Omental fat pad (tissue), 4 donors: ENCODE measurements at places on chromosomes 3 and 15. TPM values are rescaled to one million over a fixed set of nuclear protein-coding genes. Genes with fewer than 3 reads are reported as not detected.

- no peak for DNase-seq
Observed at GRCh38 chr3:46393011-46393410, 13.9 kb downstream of the CCR5AS start.

Gene GOLGA6L10
- total RNA-seq, result 0.56 TPM

DNA sequence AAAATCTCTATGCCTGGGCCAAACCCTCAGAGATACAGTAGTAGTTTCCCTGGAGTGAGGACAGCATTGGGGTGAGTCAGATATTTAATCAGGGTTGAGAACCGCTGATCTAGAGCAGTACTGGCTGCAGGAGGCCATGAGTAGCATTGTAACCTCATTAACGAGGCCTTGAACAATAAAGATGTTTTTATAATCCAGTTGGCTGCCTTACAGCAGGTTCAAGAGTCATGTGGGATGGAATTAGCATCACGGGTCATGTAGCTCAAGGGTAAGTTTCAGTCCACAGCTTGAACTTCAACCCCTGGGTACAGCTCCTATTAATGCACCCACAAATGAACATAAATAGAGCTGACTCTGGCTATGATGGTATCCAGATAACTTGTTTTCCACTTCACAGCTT is 5.1 kb downstream of the HPS3 start:
- no peak for DNase-seq

Gene OXTR
- 1.1 TPM for total RNA-seq

GRCh38 chr3:183824761-183825455 is 469 bp downstream of the MAP6D1 start:
- no peak for DNase-seq

GRCh38 chr3:186909078-186909853 is 21.1 kb upstream of the ST6GAL1 start:
- DNase-seq, result no peak

Gene NRG4
- total RNA-seq, result 2.9 TPM

Gene TGM4
- not detected for total RNA-seq

GRCh38 chr15:48555241-48555881 is 90.1 kb downstream of the FBN1 start:
- no peak for DNase-seq

- DNase-seq, result no peak
Observed at GRCh38 chr15:99983171-99983885, 250.1 kb upstream of the LYSMD4 start.

Gene STRA6
- total RNA-seq, result not detected

Gene IMPG2
- total RNA-seq, result 0.56 TPM

Gene CSPG4
- 49.0 TPM for total RNA-seq

- no peak for DNase-seq
Observed at GRCh38 chr3:154060238-154061000, 60.8 kb upstream of the ARHGEF26 start.

Gene LRRC31
- not detected for total RNA-seq

DNA sequence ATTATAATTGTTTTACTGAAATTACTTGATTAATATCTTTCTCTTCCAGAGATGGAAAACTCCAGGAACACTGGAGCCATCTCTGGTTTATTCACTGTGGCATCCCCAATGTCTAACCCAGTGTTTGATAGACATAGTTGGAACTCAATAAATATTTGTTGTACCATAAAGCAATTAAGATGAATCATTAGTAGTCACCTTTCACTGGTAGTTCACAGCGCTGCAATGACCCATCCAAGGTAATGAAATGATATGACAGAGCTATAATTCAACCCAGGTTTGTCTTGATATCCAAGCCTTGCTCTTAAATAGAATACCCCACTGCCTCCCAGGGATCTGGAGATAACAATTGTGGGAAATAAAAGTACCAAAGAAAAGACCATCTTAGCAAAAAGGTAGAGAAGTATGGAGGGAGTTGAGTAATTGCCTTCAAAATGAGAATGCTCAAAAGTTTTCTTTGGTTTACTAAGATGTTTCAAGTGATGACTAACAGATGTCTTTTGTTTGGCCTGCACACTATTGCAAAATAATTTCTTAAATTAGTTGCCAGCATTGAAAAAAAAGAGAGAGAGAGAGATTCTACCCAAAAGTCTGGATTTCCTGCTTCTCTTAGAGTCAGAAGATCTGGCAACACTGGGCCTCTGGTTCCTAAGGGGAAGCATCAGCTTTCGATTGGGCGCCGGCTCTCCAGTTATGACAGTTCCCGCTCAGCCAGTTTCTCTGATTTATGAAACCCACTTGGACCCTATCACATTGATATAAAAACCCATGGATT is 348.5 kb downstream of the ERC2 start:
- no peak for DNase-seq

GRCh38 chr15:33104212-33104611 is 90.3 kb downstream of the FMN1 start:
- DNase-seq, result no peak
